Hematopoietic multipotent progenitor cell treated with erythropoietin and hydrocortisone succinate and interleukin-3 and kit ligand, for 17 days (in vitro differentiated cells): ENCODE measurements at places on chromosomes 6 and 20.

DNA sequence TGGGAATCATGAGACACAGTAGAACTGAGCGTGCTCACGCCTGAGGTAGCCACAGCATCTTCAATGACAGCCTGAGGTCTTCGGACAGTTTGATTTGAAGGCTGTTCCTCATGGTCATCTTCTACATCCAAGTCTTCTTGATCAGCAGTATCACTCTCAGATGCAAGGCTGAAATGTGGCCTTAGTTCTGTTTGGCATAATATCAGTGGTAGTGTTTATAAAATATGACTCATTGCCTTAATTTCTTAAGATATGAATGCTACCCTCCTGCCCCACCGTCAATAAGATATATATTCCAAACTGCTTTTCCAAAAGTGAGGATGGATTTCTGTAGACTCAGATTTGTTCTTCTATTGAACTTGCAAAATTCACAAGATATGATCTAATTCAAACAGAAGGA is 17.5 kb upstream of the MAP7 start:
- DNase-seq: no peak

- DNase-seq: no peak
Measured at GRCh38 chr20:40703975-40704530, 15.0 kb upstream of the MAFB start.

DNA sequence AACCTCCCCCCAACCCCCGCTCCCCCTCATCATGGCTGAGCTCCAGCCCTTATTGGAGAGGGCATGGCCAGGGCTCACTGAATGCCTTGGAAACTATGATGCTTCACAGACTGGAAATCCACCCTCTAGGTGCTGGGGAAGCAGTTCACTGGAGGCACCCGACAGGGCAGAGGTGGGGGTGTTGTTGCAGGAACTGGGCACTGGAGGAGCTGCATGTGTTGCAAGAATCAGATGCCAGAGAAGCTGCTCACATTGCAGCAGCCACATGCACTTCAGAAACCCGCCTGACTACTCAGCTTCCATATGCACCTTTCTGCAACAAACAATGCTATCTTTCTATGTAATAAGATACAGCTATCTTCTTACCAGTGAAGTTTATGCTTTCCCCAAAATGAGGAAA is 7.9 kb upstream of the TBPL1 start:
- no peak for DNase-seq

DNA sequence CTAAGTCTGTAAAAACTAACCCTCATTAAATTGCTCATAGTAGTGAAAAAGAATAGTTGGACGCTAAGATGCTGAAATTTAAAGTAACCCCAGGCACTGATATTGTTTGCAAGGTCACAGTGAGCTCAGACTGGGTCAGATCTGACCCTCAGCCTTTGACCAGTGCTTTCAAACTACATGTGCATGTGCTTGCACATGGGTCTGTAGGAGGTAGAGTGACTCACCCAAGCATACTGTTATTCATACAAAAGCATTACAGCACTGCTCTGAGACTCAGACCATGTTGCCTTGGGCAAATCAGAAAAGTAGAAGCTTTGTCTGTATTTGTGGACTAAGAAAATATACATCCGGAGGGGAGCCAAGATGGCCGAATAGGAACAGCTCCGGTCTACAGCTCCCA is 326.4 kb upstream of the MARCKS start:
- no peak for DNase-seq

- DNase-seq: no peak
Measured at GRCh38 chr6:125732398-125732797, 17.0 kb upstream of the HEY2 start.

DNA sequence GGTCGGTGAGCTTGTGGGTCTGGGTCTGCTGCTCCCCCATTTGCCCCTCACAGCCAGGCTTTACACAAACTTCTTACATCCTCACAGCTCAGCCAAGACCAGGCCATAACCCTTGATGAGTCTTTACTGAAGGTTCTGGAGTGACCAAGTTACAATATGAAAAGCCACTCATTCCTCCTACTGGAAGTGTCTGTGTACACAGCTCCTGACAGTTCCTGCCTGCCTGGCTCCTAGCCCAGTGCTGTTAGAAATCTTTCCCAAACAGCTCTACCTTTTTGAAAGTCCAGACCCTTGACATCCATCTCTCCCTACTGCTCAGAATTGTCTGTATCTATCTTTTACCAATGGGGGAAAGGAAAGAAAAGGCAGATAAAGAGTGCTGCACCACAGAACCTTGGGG is 106.9 kb downstream of the PAX1 start:
- no peak for DNase-seq
